Activated CD8-positive, alpha-beta memory T cell treated with anti-CD3 and anti-CD28 coated beads, Interleukin-2, amount 50 U/mL, for 48 hours (primary cell): ENCODE measurements at places on chromosomes 6 and 20.

DNA sequence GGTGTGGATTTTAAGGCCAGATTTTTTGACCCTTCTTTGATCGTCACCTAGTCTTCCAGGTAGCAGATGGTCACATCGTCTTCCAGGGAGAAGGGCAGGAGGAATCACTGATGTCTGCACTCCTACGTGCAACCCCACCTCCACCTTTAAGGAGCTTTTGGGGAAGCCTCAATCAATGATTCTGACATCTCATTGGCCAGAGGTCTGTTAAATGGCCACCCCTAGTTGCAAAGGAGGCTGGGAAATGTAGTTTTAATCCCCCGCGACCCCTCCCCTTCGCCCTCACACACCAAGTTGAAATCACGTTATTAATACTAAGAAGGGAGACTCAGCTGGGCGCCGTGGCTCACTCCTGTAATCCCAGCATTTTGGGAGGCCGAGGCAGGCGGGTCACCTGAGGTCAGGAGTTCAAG is 151.4 kb downstream of the BCAS1 start:
- peak; percentile 51 for DNase-seq

- DNase-seq = no peak
Observed at GRCh38 chr6:12266571-12266970, 23.6 kb upstream of the EDN1 start.

DNA sequence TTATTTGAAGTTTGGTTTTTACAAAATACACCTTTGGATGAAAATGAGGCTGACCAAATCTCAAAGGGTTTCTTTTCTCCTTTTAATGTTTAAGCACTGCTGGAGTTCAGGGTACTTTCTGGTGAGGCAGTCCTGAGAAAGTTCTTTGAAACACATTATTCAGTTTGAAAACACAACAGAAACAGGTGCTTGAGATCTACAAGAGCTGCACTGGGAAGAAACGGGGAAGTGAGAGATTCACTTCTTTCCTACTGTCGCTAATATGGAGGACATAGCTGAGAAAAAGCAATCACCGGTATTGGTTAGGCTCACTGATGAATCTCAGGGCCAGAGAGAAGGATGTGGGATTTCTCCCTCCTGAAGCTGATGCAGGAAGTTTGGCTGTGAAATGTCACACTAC is 22.9 kb upstream of the TMEM170B start:
- no peak for DNase-seq

DNA sequence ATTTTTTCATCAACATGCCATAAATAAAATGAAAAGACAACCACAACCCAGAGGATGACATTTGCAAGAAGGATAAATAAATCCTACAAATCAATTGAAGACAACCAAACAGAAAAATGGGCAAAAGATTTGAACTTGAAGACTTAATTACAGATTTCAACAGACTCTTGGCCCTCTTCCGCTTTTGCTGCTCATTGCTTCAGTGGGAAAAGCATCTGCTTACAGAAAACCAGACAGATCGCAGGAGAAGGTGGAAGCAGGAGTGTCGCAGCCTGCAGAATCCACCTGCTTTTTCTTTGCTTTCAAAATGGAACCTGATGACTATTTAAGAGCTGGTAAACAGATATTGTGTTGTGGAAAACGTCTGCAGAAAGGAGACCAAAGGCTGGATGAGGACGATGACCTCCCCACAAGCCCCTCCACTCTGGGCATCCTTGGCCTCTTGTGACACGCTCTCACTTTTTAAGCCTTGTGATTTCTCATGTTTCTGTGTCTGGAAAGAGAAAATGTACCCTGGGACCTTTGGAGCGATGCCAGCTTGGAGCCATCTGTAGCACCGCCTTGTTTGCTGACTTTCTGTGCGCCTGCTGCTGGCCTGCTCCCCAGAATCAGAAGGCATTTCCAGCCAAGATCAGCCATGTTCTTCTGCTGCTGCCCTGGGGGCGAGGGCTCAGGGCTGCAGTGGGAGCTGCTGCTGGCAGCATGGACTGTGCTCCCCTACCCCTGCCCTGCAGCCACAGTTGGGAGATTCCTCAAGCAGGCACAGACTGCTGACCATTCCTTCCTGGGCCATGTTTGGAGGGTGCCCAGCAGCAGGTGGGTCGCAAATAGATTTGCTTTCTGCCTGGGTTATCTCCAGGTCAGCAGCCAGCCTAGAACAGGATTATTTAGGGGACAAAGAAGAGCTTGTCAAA is 3.6 kb upstream of the CSTL1 start:
- DNase-seq = no peak

GRCh38 chr6:129253727-129254126 is 370.8 kb downstream of the LAMA2 start:
- DNase-seq = no peak

GRCh38 chr20:36199345-36200257 is 36.7 kb upstream of the AAR2 start:
- peak; percentile 90 for DNase-seq

DNA sequence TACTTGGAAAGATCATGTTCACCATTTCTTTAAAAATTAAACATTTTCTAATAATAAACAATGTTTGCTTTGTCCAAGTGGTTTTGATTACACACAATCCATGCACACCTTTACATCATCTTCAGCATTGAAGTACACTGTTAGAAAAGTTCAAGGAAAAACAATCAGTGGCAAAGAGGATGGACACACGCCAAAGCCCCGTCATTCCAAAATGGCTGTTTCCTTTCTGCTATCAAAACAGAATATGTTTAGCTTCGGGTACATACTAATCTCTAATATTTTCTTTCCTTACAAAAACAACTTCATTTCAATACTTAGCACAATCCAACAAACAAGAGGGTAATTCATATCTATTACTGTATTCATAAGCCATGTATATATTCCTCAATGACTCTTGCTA is 24.5 kb downstream of the REPS1 start:
- no peak for DNase-seq

GRCh38 chr6:107692351-107692750 is 131.8 kb downstream of the SCML4 start:
- no peak for DNase-seq
